ENCODE measurements at places on chromosomes 12 and 14.

DNA sequence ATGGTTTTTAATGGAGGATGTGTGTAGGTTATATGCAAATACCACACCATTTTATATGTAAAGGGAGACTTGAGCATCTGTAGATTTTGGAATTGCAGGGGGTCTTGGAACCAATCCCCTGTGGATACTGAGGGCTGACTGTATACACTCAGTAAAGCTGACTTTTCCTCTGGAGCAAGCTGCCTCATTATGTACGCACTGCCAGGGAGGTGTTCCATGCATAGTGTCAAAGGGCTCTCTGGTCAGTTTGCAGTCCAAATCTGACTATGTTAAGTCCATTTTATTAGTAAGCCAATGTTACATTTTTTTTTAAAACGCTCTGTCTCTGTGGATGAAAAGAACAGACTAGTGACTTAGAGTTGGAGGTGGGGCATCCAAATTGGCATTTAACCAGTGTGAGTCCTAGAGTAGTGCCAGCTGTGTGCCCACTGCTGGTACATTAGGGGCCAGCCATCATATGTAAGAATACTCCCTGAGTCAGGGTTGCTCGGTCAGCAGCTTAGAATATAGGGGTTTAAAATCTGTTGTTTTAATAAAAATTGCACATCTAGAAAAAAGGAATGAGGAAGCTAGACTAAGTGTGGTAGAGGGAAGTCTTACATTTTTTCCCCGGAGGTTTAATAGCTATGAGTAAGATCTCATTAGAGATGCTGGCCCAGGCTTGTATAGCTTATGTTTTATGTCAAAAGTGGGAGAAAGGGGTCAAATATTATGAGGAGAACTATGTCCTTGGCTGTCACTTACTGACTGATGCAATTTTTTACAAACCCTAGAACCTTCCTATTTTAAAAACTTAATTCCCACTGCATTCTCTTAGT is 87.0 kb downstream of the TESC start:
- no peak for DNase-seq

DNA sequence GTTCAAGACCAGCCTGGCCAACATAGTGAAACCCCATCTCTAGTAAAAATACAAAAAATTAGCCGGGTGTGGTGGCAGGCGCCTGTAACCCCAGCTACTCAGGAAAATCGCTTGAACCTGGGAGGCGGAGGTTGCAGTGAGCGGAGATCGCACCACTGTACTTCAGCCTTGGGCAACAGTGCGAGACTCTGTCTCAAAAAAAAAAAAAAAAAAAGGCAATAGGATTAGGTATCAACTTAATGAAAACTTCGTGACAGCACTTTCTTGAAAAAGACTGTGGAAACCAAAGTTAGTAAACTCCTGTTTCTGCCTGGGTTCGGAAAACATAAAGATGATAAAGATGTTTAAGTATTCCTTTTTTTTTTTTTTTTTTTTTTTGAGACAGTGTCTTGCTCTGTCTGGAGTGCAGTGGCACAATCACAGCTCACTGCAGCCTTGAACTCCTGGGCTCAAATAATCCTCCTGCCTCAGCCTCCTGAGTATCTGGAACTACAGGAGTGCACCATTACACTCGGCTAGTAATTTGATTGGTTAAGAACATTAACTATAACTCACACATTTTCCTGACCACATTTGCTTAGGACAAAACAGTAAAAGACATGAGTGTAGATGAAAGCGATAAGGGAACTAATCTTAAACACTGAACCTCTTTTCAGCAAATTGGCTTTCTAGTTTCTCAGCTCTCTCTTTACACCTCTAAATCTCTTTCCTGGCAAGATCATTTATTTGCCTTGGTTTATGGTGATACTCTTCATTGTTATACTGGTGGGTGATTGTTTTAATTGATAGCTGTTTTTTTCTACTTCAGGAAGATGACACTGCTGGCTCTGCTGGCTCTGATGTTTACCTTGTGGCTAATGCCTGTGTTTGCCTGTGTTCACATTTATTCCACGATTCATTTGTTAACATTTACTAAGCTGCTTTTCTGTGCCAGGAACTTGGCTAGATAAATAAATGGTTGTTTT is 15.8 kb downstream of the HIF1A start:
- no peak for DNase-seq

- DNase-seq = no peak
These were observed 8.0 kb upstream of the NRXN3 start for GRCh38 chr14:78162202-78162601.

GRCh38 chr12:41441180-41441579 is 253.1 kb downstream of the PDZRN4 start:
- no peak for DNase-seq

DNA sequence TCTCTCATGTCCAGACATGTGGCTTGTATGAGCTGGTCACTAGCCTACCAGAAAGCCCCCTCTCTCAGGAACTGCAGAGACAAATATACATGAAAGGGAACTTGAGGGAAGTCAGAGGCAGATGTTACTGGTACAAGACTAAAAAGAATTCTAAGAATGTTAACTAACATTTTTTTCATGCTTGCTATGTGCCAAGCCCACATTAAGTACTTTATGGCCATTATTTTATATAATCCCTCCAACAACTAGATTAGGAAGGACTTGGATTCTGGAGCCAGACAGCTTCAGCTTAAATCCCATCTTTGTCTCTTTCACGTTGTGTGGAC is 24.6 kb downstream of the TTC9 start:
- no peak for DNase-seq

DNA sequence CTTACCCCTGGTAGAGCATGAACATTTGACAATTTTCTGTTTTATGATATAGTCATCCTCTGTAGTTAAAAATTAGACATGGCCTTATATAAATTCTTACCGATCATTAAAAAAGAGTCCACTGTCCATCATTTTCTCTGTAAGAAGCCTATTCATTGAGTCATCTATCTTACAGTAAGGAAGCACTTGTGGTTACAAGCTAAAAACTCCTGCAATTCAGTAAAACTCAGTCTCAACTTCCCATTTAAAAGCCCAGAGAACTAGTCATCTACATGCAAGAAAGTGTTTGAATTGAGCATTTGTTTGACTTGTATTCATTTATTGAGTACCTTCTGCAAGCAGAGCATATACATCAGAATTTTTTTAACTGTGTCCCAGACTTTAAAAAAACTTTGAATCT is 63.3 kb downstream of the GTF2A1 start:
- DNase-seq = no peak

GRCh38 chr14:91402348-91402747 is 15.3 kb downstream of the CCDC88C start:
- DNase-seq = no peak

DNA sequence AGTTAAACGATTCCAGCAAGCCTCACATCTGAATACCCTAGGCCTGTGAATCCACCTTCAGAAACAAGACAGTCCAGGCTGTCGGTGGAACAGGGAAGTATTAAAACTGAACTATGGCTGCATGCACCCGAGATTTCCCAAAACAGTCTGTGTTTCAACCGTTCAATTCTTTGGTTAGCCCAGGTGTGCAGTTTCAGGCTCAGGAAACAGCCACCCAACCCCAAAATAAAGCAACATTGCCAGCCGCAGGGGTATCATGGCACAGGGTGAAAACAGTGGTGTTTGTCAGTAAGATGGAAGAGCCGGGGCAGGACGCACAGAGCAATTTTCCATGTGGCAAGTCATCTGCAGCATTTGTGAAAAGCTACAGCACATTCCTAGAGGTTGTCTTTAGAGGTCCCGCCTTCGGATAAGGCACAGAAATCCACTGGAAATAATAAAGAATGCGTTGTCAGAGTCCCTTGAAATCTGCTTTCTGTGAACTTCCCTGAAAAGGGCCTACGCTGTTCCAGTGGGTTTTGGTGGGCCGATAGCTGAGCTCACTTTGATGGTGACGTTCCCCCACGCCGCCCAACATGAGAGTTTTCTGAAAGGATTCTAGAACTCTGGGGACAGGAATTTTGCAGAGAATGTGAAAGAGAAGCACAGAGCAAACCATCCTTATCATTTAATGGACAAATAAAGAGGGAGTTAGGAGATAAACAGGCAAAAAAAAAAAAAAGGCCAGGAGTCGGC is 84.9 kb downstream of the BCL11B start:
- no peak for DNase-seq

DNA sequence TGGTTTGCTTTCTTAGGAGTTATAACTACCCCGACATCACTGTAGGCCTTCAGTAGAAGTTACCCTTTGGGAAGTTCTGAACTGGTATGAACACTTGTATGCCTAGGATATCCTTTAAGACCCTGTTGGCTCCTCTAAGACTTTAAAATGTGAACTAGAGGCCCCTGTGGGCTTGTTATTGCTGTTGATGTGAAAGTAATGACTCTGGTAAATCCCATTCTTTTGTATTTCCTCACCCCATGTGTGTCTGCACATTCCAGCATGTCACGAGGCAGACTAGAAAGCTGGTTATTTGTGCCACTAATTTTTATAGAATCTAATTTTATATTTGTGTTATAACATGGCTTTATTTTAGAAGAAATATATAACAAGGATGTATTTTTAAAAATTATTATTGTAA is 48.9 kb downstream of the SERPINA10 start:
- DNase-seq = no peak

- no peak for DNase-seq
These were observed 111.2 kb downstream of the MYRFL start for GRCh38 chr12:69936214-69936731.

DNA sequence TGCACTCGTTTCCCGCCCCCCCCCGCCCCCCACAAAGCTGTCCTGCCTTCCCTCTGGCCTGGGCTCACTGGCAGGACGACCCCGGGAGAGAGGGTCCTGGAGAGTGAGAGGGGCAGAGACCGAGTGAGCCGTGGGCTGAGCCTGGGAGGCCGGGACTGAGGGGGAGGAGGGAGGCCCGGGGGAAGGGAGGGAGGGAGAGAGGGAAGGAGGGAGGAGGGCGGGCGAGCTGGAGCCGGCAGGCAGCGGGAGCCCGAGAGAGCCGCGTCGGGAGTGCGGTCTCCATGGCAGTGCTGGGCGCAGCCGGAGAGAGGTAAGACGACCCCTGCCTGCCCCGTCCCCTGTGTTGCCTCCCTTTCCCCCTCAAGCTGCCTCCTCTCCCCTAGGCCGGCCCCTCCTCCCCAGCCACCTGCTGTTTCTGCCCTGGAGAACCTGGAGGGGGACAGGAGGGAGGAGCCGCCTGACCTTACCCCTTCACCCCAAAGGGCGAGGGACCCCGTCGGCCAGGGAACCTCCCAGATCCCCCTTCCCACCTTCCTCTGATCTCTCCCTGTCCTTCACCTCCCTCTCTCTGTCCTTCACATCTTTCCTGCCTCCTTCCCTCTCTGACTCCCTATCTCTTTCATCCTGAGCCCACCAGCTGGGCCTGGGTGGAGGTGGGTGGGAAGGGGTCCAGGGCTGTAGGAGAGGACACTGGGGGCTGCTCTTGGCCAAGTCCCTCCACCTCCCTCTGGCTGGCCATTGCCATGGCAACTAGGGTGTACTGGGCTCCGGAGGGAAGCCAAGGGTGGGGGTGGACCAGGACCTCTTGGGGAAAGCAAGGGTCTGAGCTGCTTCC is at the start of gene GPR162:
Gene GPR162 (plus strand): TSS at position 231 of the 835 bp plus-strand sequence. CDS start 2,078 bp downstream, outside the sequence.
- DNase-seq = no peak

- DNase-seq = no peak
These were observed 37.6 kb downstream of the ZFYVE26 start for GRCh38 chr14:67778792-67779191.

- peak; percentile 48 for DNase-seq
These were observed 9.8 kb upstream of the HSP90AA1 start for GRCh38 chr14:102096569-102097188.

DNA sequence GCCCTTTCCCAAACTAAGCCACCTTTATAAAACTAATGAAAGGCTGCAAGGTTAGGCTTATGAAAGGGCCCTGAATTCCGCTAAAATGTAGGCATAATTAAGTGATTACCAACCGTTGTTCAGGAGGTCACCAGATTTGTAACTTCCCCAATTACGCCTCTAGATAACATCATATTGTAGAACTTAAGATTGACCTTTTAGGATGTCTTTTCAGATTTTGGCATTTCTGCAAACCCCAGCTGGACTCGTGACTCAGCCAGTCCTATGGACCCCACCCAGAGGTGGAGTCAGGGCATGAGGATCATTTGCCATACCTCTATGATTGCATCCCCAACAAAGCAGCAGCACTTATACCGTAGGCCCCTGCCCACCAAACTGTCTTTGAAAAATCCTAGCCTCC is 3.7 kb upstream of the LPCAT3 start:
- DNase-seq = no peak

GRCh38 chr14:105315941-105316576 is 1.5 kb downstream of the PACS2 start:
- DNase-seq = no peak

- no peak for DNase-seq
These were observed 16.4 kb upstream of the LMO3 start for GRCh38 chr12:16622338-16622737.

DNA sequence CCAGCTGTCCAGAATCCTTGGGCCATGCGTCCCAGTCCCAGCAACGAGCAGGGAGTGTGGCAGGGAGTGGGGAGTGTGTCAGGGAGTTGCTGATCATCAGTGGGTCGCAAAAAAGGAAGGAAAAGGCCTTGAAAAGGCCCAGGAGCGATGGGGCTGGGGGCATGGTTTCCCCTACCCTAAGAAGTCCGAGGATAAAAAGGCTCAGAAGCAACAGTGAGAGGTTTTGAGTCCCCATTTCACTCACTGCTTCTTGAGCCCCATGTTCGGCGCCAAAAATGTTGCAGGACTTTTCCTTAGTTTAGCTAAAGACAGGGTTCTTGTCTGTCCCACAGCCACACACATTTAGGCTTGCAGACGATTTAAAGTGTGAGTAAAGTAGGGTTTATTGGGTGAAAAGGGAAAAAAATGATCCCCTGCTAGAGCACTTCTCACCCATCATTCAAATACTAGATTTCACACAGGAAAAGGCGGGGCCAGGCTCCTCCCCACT is 189.5 kb downstream of the KCNC2 start:
- no peak for DNase-seq

GRCh38 chr14:96303981-96304380 is 48.0 kb downstream of the BDKRB1 start:
- DNase-seq = no peak

DNA sequence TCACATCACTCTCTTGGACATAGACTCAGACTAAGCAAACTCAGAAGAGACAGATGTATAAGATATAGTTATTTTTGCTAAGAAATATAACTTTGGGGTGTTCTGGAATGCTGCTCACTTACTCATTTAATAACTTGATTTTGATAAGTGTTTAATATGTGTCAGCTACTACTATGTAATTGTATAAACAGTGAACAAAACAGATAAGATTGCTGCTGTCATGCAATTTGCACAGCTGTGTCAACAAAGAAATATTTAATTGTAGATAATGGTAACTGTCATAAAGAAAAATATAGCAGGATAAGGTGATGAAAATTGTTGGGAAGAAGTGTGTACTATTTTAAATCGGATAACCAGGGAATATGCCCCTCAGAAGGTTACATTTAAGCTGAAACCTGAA is 84.1 kb upstream of the ZDHHC17 start:
- DNase-seq = no peak
